Choroid plexus epithelial cell (primary cell): ENCODE measurements at places on chromosomes 13 and 19.

- DNase-seq: peak; percentile 48
Measured at GRCh38 chr13:100124265-100124664, 35.4 kb downstream of the PCCA start.

DNA sequence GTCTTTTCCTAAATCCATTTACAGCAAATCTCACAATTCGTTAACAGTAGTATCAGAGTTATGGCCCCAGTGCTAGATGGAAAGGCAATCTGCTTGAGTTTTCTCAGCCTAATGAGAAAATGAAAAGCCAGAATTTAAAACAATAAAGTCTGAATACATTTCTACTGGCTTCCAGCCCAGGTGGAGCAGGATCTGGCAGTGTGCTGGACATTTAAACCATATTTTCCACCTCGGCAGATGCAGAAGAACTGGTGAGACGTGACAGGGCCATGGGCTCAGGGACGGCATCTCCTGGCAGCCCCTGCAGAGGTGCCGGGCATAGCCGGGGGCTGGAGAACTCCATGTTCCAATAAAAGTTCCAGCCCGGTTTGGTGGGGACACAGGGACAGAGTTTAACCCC lies 7.1 kb downstream of the SMIM7 start:
- DNase-seq: no peak

DNA sequence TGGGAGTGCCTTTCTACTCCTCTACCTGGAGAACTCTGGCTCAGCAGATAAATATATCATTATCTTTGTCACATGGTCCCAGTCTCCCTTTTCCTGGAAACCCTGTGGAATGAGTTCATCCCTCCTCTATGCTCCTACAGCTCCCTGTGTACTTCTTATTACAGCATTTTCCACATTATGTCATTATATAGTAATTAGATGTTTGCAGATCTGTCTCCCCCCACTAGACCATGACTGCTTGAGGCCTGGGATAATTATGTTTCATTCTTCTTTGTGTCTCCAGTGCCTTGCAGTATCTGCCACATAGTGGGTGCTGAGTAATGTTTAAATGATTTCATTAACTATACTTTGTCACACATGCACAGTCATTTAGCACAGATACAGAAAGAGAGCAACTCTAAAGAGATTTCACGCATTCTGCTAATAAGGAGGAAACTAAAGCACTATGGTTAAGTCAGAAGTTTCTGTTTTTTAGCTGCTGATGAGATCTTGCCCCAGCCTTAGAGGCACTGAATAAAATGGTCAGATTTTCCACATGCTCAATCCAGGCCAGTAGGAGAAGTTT lies 66.1 kb upstream of the DIAPH3 start:
- DNase-seq: no peak

DNA sequence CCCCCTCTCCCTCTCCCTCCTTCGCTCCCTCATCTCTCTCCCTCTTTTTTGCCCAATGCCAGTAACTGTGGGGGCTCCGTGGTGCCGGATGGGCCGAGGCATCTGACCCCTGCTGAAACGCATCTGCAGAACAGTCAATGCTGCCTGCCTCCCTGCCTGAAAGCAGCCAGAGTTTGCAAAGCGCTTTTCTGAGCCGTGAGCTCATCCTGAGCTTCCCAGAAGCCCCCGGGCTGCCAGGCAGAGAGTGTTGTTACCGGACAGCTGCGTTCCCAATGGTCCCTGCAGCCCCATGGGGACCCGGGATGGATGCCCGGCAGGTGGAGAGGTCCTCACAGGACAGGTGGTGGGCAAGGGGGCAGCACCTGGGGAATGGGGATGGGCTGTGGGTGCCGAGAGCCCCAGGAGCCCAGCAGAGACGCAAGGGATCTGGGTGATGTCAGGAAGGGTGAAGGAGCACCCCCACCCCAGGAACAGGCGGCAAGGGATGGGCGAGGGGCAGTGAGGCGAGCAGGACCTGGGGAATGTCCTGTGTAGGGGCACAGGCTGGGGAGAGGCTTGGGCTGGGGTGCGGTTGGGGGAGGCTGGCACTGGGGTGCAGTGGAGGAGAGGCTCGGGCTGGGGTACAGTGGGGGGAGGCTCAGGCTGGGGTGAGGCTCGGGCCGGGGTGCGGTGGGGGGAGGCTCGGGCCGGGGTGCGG lies 33.0 kb downstream of the GPX4 start:
- no peak for DNase-seq

DNA sequence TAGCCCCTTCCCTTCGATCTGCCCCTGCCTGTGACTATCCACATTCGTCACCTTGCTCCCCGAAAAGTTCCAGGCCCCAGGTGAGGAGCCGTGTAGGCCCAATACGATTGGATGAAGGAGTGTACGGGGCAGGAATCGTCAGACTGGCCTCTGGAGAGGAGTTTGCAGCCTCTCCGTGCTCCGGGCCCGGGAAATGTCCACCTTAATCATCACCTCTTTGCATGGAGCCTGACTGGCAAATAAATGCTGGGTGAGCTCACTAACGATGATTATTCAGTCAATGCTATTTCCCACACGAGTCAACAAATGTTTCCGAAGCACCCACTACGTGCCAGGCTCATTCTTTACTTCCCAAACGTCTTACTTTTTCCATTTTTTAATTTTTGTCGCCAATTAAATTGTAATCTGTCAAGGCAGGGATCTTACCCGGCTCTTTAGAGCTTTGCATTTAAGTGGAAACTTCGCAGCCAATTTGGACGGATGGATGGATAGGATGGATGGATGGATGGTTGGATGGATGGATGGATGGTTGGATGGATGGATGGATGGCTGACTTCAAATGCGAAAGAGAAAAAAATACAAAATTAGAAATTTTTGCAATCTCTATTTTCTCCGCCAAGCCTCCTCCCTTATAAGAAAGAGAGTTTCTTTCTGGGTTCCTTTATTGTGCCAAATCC lies 45.8 kb downstream of the TGDS start:
- peak; percentile 56 for DNase-seq

DNA sequence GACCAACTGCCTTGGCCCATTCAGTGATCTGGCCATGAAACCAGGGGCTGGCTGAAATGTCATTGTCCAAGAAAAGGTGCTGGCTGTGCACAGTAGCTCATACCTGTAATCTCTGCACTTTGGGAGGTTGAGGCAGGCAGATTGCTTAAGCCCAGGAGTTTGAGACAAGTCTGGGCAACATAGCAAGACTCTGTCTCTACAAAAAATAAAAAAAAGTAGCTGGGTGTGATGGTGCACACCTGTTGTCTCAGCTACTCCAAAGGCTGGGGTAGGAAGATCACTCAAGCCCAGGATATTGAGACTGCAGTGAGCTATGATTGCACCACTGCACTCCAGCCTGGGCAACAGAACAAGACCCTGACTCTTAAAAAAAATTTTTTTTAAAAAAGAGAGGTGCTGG lies 28.6 kb upstream of the C19orf12 start:
- no peak for DNase-seq

DNA sequence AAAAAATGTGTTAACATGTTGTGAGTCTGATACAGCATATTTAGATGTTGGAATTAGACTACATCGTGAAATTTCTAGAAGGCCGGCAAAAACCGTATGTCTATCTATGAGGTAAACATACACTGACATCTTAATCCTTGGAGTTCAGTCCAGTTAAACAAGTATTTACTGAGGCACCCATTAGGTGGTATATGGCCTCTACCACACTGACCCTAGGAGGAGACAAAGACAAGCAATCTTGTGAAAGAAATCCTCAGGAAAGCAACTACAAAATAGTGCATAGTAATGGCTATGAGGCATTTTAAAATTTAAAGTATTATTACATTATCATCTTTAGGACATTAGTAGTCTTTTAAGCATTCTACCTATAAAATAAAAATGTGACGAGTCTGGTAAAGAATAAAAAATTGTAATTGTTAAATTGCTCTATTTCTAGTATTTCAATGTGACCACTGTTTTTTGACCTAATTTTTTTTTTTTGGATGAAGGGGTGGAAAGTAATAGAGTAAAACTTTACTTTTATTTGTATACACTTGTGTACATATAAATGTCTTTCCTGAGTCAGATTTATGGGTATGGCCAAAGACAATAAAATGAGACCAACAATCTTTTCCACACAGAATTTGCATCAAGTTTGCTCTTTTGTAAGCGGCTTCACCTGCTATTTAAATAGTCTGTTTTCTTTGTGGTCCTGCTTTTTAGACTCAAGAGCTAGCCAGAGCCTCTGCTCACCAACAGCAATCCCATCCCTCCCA lies 50.5 kb downstream of the KATNAL1 start:
- DNase-seq: peak; percentile 48

GRCh38 chr19:56367829-56368711 lies 25.3 kb downstream of the ZNF582 start:
- DNase-seq: peak; percentile 99

DNA sequence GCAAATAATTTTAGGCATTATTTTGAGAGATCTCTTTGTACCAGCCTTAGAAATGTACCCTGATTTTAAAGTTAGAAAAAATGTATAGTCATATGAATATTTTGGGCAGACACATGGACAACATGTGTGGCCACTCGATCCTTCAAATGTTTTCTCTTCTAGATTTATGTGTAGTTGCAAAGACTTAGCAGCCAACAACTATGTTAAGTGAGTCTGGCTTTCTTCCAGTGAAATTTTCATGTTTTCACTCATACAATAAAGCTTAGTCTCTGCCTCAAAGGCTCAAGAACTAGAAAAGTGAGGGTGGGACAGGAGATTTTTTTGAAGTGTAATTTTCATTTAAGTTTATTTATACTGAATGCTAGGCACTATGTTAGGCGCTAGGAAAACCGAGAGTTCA lies 207.7 kb upstream of the DACH1 start:
- no peak for DNase-seq

- DNase-seq: no peak
Measured at GRCh38 chr13:32007494-32007893, 24.1 kb upstream of the FRY start.

- no peak for DNase-seq
Measured at GRCh38 chr13:41966671-41967070, 5.8 kb upstream of the VWA8 start.

GRCh38 chr13:21557995-21558394 lies 46.0 kb downstream of the MICU2 start:
- DNase-seq: peak; percentile 60

- peak; percentile 96 for DNase-seq
Measured at GRCh38 chr19:11987405-11988281, 22.8 kb downstream of the ZNF763 start.

- no peak for DNase-seq
Measured at GRCh38 chr13:21147827-21148226, 28.5 kb downstream of the SKA3 start.

- DNase-seq: no peak
Measured at GRCh38 chr13:42667638-42668037, 93.7 kb downstream of the TNFSF11 start.
